ENCODE measurements at places on chromosomes 11 and 22.

- DNase-seq: no peak
Measured at GRCh38 chr11:26719289-26719973, 2.4 kb downstream of the SLC5A12 start.

DNA sequence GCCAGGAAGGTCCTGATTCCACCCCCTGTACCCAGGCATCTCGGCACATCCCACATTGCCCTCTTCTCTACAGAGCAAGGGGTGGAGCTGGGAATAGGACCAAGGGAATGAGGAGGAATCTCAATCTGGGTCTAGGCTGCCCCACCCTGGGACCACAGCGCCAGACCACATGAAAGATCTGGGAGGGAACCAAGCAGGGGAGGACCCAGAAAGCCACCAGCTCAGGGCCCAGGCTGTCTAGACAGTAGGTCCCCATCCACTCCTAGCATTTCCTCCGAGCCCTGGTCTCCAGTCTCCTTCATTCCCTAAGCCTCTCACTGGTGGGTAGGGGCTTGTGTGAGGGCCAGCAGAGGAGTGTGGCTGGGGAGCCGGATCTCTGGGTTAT, 11.6 kb downstream of the PHLDB1 start:
- DNase-seq: peak; percentile 72

- DNase-seq: no peak
Measured at GRCh38 chr22:31968022-31968421, 23.7 kb downstream of the YWHAH start.

DNA sequence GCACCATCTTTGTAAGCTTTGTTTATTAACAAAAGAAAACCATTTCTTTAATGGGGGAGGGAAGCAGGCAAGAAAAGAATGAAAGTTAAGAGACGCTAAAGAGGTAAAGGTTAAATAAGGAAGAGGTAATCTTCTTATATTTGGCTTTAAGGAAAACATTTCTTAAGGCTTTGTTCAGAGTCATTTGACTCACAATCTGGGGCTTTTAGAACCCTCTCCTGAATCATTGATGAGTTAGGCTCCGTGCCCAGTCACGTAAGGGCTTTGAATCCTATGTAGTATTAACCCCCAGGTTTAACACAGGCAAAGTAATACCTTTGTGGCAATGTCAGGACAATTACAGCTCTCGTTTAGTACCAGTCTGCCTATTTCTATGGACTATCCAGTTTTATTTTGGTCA, 26.1 kb downstream of the MADD start:
- no peak for DNase-seq

DNA sequence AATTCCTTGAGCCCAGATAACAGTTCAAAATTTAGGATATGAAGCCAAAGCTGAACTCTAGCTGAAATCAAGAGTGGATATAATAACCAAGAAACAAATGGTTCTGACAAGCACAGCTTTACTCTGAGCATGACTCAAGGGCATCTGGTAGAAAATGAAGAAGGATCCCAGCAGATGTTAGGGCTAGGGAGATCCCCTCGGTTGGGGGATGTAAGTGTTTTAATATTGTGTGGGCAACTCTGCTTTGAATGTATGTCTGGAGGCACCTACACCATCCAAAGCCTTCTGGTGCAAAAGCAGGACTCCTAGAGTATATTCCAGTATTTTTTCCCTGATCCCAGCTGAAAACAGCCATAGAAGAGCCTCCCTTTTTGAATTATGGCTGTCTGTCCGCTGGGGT, 61.7 kb downstream of the FLI1 start:
- no peak for DNase-seq

GRCh38 chr22:44901301-44901700, 108.5 kb downstream of the PHF21B start:
- DNase-seq: no peak

DNA sequence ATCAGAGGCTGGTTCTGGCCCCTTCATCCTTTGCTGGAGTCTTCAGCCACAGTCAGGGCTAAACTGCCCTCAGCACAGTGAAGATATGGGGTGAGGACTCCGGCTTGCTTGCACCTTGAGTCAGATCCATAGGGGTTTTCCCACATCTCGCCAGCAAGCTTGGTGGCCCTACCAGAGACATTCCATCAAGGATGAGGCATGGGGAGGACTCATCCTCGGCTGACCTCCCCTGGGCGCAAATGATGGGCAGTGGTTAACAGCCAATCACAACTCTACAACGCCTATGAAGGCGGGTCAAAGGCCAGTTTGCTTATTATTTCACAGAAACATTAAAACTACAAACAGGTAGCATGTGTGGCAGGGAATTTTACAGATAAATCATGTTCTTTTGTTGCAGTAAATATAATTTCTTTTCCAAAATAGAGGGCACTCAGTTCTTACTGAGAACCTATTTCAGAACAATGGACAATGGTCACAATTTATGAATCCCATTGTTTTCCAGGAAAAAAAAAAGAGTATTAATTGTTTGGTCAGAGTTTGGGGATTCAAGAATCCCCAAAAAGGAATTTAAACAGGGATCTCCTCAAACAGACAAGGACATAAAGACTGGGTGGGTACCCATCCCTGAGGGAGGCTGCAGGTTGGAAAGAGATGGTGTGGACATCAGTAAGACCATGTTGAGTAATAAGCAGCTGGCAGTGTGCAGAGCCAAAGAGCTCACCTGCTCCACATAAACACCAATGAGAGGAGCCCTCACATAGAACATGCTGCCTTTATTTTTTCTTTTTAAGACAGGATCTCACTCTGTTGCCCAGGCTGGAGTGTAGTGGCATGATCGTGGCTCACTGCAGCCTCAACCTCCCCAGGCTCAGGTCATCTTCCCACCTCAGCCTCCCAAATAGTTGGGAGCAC, 14.8 kb downstream of the PLAAT3 start:
- DNase-seq: no peak

DNA sequence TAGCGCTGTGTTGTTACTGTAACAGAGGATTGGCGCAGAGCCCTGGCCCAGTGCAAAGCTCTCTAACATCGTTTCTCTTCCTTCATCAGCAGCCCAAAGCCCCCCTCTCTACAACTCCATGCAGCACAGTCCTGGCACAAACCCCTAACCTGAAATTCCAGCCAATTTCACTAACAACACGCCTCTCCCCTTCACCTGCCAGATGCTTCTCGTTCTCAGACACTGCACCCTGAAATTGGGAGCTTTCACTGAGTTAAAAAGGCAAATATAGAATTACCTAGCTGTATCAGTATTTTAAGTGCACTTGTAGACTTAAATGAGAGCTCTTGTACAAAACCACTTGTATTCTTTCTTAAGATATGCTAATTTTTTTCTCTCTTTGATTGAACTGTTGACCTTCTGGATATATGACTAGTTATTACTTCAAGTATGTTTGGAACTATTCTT, 16.3 kb downstream of the GRAP2 start:
- DNase-seq: no peak

GRCh38 chr11:103372906-103373305, 263.7 kb downstream of the DYNC2H1 start:
- no peak for DNase-seq

DNA sequence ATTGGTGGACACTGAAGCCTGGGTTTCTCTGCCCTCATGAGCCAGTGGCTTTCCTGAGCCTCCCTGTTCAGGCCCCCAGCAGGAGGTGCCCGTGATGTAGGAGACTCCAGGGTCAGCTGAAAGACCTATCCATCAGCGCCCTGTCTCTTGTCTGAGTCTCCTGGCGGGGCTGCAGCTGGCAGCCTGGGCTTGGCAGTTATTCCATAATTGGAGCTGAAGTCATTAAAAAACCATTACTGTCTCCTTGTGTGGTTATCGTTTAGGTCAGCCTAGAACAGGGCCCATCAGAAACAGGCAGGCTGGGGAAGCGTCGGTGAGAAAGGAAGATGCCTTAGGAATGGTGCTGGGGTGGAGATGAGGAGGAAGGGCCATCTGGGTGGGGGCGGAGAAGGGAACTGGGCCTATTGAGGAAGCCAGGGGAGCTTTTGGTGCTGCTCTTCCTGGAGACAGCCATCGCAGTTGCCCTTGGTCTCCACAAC, 5.0 kb downstream of the TUB start:
- no peak for DNase-seq

- DNase-seq: no peak
Measured at GRCh38 chr11:128705124-128705920, 11.4 kb downstream of the FLI1 start.

DNA sequence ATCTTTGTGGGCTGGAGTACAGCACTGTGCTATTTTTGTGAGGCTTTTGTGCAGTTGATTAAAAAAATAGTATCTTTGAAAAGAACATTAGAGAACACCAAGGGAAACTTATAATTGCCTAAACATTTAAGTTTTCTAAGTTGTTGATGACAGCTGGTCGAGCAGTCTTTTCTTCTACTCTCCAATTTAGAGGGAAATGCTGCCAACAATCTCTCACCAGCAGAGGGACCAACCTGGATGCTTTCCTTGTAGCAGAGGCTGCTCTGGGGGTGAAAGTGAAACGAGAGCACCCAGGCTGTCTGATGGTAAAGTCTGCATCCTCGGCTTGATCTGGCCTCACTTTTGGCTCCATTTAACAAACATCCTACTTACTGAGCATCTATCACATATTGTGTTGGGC, 1286.5 kb upstream of the TENM4 start:
- no peak for DNase-seq

GRCh38 chr11:122339436-122340060, 223.5 kb upstream of the BLID start:
- no peak for DNase-seq

DNA sequence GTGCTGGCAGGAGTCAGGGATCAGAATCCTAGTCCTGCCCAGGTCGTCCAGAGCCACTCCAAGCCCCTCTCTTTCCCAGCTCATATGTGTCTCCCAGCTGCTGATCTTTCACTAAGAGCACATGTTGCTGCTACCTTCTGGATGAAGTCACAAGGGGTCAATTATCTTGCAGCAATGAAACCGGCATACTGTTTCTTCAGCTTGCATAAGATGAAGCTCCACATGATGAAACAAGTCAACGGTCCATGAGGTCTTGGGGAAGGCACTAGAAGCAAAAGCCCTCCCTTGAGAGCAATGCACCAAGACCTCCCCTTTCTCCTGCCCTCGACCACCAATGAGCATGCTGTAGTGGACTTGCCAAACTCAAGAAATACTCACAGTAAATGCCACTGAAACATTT, 148.9 kb downstream of the TENM4 start:
- DNase-seq: no peak

DNA sequence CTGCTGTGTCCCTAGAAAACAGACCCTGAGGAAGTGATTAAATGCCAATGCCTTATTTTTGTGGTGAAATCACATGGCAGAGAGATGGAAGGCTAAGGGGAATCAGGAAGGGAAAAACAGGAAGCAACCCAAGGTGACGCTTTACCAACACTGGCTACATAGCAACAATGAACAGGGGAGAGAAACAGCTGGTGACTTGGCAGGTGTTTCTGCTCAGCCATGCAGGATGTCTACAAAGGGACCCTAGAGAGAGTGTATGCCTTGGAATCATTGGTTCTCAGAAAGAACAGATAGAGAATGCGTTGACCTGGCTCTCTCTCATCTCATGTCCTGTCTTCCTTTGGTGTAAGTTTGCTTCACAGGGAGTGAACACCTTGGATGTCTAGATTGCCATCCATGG, 911.9 kb downstream of the OPCML start:
- DNase-seq: no peak

DNA sequence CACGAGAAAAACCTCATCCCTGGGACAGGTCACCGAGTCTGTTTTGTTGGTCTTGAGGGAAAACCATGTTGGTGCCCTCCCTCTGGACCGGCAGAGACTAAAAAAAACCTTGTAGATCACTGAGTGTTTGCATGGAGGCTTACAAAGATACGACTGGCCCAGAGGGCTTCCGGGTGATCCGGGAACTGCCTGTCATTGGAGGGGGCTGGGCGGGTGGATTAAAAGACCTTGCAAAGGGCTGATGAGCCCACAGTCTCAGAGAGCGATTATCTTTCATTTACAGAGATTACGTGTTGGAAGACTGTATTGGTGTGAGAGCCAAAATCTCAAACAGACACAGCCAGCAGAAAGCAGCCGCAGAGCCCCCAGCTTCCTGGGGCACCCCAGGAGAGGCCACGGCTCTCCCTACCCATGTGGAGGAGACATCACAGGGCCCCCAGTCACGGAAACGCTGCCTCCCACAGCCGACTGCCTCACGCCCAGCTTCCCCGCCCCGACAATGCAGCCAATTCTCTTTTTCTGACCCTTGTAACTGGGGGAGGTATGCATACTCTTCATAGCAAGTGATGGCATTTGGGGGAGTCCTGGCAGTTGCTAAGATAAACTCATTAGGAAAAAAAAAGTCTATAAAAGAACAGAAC, 426.4 kb downstream of the CTTN start:
- no peak for DNase-seq

DNA sequence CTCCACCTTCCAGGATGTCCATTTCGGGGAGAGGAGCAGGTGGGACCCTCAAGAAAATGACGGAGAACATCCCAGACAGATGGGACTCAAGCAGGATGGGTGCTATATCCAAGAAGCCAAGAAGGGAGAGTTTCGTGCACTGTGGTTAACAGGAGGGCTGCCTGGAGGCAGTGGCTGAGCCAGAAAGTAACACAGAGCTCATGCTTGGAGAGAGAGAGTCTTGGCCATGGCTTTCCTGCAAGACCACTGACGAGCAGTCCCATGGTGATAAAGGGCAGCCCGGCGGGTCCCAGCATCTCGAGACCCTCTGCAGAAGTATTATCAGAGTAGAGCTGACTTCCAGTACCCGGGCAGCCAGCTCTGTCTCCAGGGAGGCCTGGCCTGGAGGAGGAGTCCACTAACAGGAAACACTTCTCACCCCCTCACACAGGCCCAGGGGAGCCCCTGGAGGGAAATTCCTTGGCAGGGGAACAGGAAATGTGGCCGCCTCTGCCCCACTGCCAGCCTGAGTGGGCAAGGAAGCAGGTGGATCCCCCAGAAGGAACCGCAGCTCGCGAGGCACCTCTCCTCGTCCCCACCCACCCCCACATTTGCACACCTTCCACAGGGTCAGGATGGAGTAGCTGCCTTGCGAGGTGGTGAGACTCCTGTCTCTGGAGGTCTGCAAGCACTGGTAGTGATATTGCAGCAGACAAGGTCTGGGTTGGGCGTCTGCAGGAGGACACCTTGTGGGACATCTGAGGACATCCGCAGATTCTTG, 32.2 kb downstream of the CYTH4 start:
- no peak for DNase-seq

DNA sequence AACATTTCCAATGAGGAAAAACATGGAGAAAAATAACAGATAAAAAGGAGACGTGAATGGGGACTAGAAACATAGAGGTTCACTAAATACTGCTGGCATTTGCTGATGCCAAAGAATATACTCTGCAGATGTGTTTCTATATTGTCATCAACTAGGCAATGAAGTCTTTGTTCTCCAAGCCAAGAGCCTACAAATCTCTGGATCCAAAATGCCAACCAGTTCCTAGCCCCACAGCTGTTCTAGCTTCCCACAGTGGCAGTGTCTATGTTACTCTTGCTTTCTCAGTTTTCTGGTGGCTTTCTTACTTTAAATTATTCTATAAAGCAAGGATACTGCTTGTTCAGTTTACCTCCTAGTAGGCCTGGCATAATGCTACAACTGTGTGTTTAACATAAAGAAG, 977.9 kb upstream of the CCDC90B start:
- no peak for DNase-seq

GRCh38 chr11:132080127-132080526, 709.7 kb downstream of the NTM start:
- DNase-seq: no peak

GRCh38 chr22:26563022-26563421, 26.9 kb downstream of the TPST2 start:
- DNase-seq: no peak
